ENCODE measurements at places on chromosomes 4 and X.

GRCh38 chr4:89009761-89010369, 47.1 kb downstream of the FAM13A start:
- no peak for DNase-seq

GRCh38 chr4:155705664-155706063, 39.0 kb downstream of the GUCY1A1 start:
- no peak for DNase-seq

DNA sequence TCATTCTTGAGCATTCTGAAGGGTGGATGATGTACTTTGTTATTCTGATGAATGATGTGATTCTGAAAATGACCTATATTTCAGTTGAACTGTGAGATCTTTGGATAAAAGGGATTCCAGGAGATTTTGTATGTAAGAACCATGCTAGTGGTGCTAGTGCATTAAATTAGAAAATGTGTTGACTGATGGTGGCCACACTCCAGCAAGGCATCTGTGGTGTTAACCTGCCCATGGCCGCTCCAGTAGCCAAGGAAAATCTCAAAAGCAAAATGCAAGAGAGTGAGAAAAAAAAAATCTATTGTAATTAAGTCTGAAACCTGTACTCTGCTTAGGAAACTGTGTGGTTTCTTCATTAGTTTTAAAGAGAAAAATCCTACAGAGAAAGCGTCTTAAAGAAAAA, 93.5 kb downstream of the WWC2 start:
- peak; percentile 64 for DNase-seq

- DNase-seq = no peak
Measured at GRCh38 chrX:20437683-20438082, 171.0 kb upstream of the RPS6KA3 start.

DNA sequence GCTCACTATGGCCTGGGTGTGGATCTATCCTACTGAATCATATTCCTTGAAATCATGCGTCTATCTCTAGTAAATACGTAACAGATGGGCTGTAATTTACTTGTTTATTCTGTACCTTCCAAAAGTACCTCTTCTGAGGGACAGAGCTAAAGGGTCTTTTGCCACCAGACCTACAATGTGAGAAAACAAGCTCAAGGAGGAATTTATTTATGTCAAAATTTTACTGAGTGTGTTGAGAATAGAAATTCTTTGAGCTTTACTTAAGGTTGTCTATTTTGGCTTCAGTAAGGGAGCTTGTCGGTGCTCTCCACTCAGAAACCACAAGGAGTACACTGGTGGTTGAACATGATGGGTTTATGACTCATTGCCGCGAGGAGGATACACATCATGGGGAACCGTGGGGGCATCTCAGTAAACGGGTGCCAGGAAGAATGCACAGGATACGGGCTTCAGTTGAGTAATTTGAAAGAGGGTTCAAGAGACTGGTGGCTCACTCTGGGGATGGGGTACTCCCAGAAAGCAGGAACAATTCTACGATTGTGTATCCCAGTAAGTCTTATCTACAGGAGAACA, 3.0 kb downstream of the ANK2 start:
- peak; percentile 74 for DNase-seq

DNA sequence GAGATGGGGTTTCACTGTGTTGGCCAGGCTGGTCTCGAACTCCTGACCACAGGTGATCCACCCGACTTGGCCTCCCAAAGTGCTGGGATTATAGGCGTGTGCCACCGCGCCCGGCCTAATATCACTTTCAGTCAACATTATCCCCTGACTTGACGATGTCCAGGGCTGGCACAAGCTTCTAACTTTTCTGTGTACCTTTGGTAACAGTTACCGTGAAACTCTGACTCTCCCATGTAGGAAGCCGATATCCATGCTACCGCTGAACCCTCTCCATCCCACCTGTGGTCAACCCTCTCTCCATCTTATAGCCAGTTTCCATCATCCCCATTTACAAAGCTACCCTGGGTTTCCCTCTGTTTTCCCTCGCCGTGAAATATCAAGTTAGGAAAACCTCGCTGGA, 77.5 kb downstream of the CRLF2 start:
- no peak for DNase-seq

DNA sequence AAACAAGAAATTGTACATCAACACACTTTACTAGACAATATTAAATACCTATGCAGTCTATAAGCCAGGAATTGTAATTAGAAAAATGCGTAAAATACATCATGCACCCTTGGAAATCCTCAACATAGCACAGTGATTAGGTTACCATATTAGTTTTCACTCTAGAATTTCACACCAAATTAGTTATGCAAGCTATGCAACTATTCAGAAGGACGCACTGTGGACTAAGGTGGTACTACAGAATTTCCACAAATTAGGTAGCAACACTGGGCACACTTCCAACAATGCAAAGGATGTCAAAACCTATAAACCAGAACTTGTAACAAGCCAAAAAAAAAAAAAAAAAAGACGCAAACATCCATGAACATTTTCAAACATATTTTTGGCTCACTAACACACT, 71.1 kb upstream of the ZCCHC13 start:
- DNase-seq = peak; percentile 22

GRCh38 chr4:141416219-141416618, 195.5 kb downstream of the ZNF330 start:
- DNase-seq = no peak

DNA sequence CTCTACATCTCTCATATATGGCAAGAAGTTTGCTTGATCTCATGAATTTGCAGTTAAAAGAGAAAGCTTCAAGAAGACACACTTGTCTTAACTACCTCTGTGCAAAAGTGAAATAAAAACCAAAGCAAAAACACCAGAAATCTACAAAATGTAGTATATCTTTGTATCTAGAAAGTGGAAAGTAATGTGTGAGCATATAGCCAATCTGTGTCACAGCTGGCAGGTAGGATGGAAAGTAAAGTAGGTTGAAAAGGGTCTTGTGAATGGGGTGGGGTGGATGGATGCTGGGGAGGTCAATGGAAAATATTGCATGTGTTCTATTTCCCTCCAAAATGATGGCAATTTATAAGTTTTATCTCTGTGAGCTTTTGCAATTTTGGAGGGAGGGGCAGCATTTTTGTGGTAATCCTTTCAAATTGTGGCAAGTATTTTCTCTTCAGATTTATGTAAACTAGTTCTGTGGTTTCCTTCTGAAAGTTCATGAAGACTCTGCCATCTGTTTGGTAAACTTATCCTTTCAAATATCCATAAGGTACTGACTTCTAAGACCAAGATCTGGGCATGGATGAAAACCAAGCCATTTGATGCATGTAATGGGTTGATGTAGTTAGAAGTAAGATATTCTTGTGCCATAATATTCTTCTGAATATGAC, 215.9 kb upstream of the GIMD1 start:
- no peak for DNase-seq

- DNase-seq = no peak
Measured at GRCh38 chr4:133137571-133137970, 11.5 kb upstream of the PCDH10 start.

DNA sequence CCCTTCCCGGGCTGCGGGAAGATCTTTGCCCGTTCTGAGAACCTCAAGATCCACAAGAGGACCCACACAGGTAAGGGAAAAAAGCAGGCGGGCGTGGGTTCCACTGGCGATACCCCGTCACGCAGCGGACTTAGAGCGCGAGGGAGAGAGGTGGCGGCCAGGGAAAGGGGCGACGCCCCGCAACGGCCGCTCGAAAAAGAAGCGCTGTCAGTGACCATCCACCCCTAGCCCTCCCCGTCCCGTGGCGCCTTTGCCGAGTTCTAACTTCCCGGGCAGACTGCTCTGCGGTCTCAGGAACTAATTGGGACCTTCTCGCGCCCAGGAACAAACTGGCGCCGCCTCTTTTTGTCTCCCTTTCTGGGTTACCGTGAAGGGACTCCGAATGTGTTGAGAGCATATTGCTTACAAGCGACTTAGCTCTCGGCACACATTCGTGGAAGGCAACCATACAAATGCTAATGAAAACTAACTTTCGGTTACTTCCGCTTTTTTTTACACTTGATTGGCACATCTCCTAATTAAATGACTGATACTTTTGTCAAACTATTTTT, 1.8 kb downstream of the ZIC3 start:
- DNase-seq = peak; percentile 26

- no peak for DNase-seq
Measured at GRCh38 chrX:19893727-19894126, 6.3 kb upstream of the SH3KBP1 start.

All from cerebellar cortex (tissue), 1 donor.